Breast epithelium (tissue), 4 donors: ENCODE measurements at places on chromosomes 11 and 22. TPM values are rescaled to one million over a fixed set of nuclear protein-coding genes. Genes with fewer than 3 reads are reported as not detected.

- DNase-seq, result peak; percentile 49
Observed at GRCh38 chr11:30583476-30584280, 2.5 kb downstream of the MPPED2 start.

DNA sequence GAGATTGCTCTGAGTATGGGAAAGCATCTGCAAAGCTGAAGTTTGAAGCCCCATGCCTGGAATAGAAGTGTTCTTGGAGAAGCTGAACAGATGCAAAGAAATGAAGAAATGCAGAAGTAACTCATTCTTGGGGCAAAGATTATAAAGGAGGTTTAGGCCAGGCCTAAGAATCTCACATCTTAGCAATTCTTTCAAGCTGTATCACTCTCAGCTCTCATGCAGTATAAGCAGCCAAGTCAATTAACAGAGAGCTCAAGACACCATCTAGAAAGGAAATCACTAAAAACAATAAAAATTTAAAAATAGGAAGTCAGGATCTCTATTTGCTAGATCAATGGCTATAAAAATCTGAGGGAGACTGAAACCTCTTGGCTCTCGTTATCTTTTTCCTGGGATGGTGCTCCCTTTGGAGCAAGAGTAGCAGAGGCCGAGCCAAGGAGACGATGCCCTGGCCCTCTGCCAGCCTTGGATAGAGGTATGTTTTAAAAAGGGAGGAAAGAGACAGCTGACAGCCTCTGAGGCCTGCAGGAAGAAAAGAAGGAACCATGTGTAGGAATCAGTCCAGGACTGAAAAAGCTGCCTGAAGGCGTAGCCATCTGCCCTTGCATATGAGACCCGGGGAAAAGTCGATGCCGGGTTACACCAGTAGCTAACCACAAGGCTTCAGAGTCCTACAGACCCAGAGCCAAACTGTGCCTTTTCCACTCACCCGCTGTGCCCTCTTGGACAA lies 229.8 kb downstream of the BLID start:
- no peak for DNase-seq

DNA sequence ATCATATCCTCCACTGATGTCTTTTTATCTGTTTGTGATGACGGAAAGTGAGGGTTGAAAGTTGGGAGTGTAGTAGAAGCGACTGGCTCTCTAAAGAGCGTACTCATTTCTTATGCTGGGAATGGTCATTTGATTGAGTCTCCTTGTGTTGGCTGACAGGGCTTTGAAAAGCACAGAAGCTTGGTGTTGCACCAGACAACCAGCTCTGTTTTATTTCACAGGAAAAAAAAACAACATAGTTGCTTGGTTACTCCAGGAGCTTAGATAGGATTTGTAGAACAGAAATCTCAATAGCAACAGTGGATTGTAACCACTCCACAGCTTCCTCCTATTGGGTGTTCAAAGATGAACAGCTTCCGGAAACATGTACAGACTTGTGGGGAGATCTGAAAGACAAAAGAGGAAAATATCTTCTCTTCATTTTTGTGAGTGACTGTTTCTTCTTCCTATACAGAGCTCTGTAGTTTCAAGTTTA lies 2.7 kb downstream of the RBM14 start:
- DNase-seq, result no peak

Gene RAB39A
- total RNA-seq, result 2.2 TPM
